ENCODE measurements at places on chromosomes 1 and 21.

DNA sequence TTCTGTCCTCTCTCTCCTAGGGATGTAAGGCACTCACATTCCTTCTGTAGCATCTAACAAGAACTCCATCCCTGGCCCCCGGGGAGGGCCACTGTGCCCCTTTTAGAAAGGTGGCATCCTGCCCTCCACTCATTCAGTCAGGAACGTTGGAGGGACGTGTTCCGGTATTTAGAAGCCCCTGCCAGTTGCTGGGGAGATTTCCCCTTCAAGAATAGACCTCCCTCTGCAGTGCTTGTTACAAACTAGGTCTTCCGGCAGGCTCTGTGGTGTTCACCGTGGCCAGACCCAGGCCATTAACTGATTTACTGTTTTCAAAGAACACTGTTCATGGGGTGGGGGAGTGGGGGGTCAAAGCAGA lies 779 bp downstream of the PCP4L1 start:
- no peak for DNase-seq

- DNase-seq = no peak
Observed at GRCh38 chr1:155038602-155039307, 5.1 kb downstream of the DCST1 start.

DNA sequence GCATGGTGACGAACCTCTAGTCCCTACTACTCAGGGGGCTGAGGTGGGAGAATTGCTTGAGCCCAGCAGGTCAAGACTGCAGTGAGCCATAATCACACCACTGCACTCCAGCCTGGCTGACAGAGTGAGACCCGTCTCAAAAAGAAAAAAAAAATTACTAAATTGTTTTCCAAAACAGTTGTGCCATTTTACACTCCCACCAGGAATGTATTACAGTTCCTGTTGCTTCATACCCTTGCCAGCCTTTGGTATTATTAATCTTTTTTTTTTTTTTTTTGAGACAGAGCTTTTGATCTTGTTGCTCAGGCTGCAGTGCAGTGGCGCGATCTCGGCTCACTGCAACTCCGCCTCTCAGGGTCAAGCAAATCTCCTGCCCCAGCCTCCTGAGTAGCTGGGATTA lies 55.9 kb downstream of the RPS6KA1 start:
- no peak for DNase-seq

- DNase-seq = no peak
Observed at GRCh38 chr1:193538003-193538354, 351.6 kb upstream of the B3GALT2 start.

DNA sequence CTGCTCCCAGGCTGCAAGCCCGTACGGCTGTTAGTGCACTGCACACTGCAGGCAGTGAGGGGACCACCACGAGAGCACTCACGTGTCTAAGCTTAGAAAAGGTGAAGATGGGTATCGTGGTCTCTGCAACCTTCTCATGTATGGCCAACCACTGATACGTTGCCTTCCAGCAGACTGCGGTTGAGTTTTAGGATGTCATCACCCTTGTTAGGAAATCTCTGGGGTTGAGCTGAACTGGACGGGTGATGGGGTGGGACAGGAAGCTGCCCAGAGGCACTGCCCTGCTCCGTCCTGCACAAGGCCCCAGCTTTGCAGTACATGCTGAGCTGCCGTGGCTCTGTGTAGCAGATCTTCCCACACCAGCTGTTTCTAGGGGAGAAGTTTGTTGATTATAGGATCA lies 43.3 kb downstream of the FAAP20 start:
- no peak for DNase-seq

- DNase-seq = no peak
Observed at GRCh38 chr1:66489151-66489550, 44.8 kb upstream of the SGIP1 start.

GRCh38 chr1:12015001-12015491 lies 4.3 kb upstream of the MIIP start:
- no peak for DNase-seq

GRCh38 chr1:101547357-101547756 lies 310.5 kb downstream of the S1PR1 start:
- no peak for DNase-seq

GRCh38 chr21:45404730-45405270 lies at the start of gene COL18A1:
COL18A1 (plus strand) TSS chr21:45405165; CDS start chr21:45405231, 66 bp downstream.
- DNase-seq = peak; percentile 24

- DNase-seq = no peak
Observed at GRCh38 chr1:197422993-197423392, 154.9 kb downstream of the CRB1 start.

DNA sequence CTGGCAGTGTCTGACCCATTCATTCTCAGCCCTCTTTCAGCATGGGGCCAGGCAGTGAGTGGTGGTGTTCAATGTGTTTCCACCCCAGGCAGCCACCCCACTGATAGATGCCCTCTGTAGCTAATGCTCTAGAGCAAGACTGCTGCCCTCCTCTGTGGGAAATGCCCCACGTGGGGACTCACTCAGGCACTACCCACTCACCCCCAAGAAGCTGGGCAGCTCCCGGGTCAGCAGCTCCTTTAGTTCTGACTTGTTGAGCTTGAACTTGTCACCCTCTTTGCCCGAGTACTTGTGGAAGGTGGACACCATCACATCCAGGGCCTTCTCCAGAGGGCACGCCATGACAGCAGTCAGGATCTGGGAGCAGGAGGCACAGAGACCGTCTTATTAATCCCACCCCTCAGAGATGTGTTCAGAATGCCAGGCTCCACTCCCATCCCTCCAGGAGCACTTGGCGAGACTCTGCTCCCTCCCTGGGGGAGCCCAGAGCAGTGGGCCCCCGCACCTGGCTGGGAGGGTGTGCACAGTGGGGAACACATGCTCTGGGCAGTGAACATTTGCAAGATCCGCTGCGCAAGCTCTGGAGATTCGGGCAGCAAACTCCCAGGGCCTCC lies 1.0 kb downstream of the S100A4 start:
- DNase-seq = no peak

DNA sequence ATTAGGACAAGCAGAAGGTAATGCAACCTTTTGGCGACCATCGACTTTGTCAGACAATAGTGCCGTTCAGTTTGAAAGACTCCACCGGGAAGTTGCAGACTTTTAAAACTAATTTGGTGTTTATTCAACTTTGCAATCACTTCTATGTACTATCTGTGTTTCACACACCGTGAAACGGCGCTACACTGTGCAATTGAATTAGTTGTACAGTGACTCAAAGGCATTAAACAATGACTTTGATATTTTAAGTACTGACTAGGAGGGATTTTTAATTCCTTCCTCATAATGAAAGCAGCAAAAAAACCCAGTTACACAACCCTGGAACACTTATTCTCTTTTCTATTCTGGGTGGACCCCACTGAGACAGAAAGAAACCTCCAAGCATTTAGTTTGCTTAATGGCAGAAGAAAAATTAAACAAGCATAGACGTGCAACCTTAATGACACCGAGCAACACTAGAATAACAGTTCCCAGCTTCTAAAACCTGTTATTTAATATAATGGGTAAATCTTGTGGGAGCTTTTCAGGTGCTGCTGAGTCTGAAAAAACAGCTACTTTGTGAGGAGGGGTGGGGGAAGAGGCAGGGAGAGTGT lies 176.8 kb downstream of the LMO4 start:
- DNase-seq = no peak

GRCh38 chr1:6336776-6337622 lies 56.6 kb downstream of the ACOT7 start:
- DNase-seq = no peak
